Activated CD8-positive, alpha-beta T cell treated with anti-CD3 and anti-CD28 coated beads, Interleukin-2, amount 10 ng/mL, durations not matched to agents 7 days and 5 days (primary cell): ENCODE measurements at places on chromosomes 11 and 22. TPM values are rescaled to one million over a fixed set of nuclear protein-coding genes. Genes with fewer than 3 reads are reported as not detected.

DNA sequence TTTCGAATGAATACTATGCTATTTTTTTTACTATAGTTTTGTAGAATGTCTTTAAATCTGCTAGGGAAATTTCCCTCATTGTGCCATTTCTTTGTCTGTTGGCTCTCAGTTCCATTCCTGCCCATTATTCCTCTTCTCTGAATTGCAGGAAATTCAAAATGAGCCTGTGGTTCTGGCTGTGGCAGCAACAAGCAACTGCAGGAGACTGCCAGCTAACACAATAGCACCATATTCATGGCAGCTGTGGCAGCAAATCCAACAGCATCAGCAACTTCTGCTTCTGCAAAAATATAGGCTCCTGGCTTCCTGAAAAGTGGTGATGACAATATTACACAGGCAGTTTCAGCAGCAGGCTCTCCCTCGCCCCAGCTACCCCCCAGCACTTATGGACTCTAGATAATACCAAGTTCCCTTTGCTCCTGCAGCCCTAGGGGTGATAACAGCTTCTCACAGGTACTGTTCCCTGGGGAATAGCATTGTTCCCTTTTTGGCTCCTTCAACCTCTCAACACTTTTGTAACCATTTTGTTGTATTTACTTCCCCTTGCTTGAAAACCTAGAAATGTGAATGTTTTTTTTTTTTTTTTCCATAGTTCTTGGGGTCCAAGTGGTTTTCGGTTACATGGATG lies 9.3 kb downstream of the PATE4 start:
- H3K27ac ChIP-seq = no peak overlapping the region
- peaks cover 3% of the 10 kb centered on the region for H3K36me3 ChIP-seq
- no peak overlapping the region for H3K4me3 ChIP-seq

DNA sequence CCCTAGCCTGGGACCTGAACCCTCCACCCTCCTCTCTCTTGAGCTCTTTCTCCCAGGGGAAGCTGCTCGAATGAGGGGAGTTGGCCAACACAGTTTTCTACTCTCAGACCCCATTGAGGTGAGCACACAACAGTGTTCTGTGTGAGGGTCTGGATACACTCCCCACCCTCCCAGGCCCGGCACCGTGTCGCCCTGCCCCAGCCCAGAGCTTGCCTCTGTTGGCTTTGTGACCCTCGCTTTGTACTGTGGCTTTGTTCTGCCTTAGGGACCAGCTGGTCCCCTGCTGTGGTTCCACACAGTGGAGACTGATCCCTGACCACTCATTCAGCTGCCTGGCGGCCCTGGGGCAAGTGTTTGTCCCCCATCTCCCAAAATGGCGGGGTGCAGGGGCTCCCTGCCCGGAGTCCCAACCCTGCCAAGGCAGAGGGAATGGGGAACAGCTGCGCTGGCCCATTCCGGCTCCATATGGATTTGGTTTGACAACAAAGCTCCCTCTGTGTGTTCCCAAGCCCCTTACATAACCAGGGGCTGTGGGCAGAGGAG lies 8.3 kb downstream of the ST3GAL4 start:
- H3K4me1 ChIP-seq = peaks cover 14% of the 10 kb centered on the region
- H3K36me3 ChIP-seq = no peaks in the 10 kb centered on the region
- no peak overlapping the region for H3K4me3 ChIP-seq
- no peaks in the 10 kb centered on the region for H3K27me3 ChIP-seq
- DNase-seq = no peak

- DNase-seq = no peak
- H3K4me1 ChIP-seq = peaks cover 46% of the 10 kb centered on the region
- peaks cover 1% of the 10 kb centered on the region for H3K36me3 ChIP-seq
- H3K4me3 ChIP-seq = no peak overlapping the region
- no peak overlapping the region for H3K27ac ChIP-seq
Observed at GRCh38 chr11:69301081-69301454, 7.1 kb downstream of the MYEOV start.

- no peak for DNase-seq
- no peaks in the 10 kb centered on the region for H3K36me3 ChIP-seq
- H3K4me1 ChIP-seq = no peaks in the 10 kb centered on the region
Observed at GRCh38 chr11:45269678-45270077, 16.5 kb downstream of the SYT13 start.

Gene TBX10
- total RNA-seq = not detected

DNA sequence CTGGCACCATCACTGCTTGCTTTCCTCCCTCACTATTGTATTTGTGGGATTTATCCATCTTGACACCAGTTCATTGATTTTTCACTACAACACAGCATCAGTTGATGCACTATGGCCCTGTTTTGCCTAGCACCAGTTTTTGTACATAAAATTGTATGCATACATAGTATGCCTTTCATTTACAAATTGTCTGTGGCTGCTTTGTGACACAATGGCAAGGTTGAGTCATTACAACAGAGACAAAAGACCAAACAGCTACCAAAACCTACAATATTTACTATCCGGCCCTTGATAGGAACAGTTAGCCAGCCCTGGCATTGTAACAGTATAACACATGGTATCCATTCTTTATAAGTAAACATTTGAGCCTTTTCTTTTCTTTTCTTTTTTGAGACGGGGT lies 150.3 kb downstream of the LDLRAD3 start:
- H3K27me3 ChIP-seq = peaks cover 29% of the 10 kb centered on the region
- no peaks in the 10 kb centered on the region for H3K36me3 ChIP-seq
- no peak for DNase-seq

Gene SLC43A3
- 103 TPM for total RNA-seq

Gene AQP11
- 0.39 TPM for total RNA-seq

Gene CRYBB1
- total RNA-seq = not detected

- H3K4me1 ChIP-seq = peaks cover 50% of the 10 kb centered on the region
- no peak overlapping the region for H3K4me3 ChIP-seq
- H3K27ac ChIP-seq = peak overlapping the region; percentile 73
- DNase-seq = no peak
- H3K27me3 ChIP-seq = no peaks in the 10 kb centered on the region
- no peaks in the 10 kb centered on the region for H3K36me3 ChIP-seq
Observed at GRCh38 chr11:65506290-65506771, 7.5 kb downstream of the MALAT1 start.

- no peak overlapping the region for H3K4me3 ChIP-seq
- peaks cover 1% of the 10 kb centered on the region for H3K27me3 ChIP-seq
- no peaks in the 10 kb centered on the region for H3K4me1 ChIP-seq
- no peaks in the 10 kb centered on the region for H3K36me3 ChIP-seq
Observed at GRCh38 chr11:86570020-86570419, 102.4 kb downstream of the ME3 start.

- no peak for DNase-seq
- H3K4me3 ChIP-seq = peak overlapping the region; percentile 45
- H3K4me1 ChIP-seq = peaks cover 60% of the 10 kb centered on the region
- H3K36me3 ChIP-seq = peaks cover 50% of the 10 kb centered on the region
- peak overlapping the region; percentile 86 for H3K27ac ChIP-seq
Observed at GRCh38 chr11:65440831-65441499, 18.4 kb downstream of the NEAT1 start.

Gene RBX1
- total RNA-seq = 84.0 TPM

- H3K27me3 ChIP-seq = no peaks in the 10 kb centered on the region
- H3K36me3 ChIP-seq = no peaks in the 10 kb centered on the region
- H3K4me1 ChIP-seq = peaks cover 14% of the 10 kb centered on the region
Observed at GRCh38 chr22:45586651-45587405, 84.1 kb downstream of the FBLN1 start.

DNA sequence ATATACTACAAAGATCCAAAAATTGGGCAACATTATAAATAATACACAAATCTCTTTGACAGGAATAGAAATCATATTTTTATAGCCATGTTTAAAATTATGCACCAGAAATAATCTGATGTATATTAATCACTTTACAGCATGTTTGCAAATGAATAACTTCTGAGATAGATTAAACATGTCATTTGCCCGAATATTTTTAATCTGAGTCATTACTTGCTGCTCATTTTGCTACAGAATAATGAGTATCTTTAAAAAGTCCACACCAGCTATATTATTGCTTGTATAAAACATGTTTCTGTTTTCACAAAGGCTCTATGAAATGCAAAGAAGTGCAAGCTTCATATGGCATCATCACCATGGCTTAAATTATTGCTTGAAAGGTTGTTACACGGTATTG lies 336.8 kb downstream of the GUCY1A2 start:
- H3K27ac ChIP-seq = no peak overlapping the region
- no peaks in the 10 kb centered on the region for H3K36me3 ChIP-seq
- no peak overlapping the region for H3K4me3 ChIP-seq
- H3K4me1 ChIP-seq = no peaks in the 10 kb centered on the region

- H3K4me1 ChIP-seq = peaks cover 39% of the 10 kb centered on the region
- H3K36me3 ChIP-seq = no peaks in the 10 kb centered on the region
- H3K27me3 ChIP-seq = peaks cover 74% of the 10 kb centered on the region
- peak overlapping the region; percentile 23 for H3K4me3 ChIP-seq
- DNase-seq = no peak
Observed at GRCh38 chr11:123194337-123195187, 486 bp downstream of the CLMP start.

- peaks cover 12% of the 10 kb centered on the region for H3K27me3 ChIP-seq
- H3K4me3 ChIP-seq = no peak overlapping the region
- no peak overlapping the region for H3K27ac ChIP-seq
- DNase-seq = no peak
- H3K36me3 ChIP-seq = no peaks in the 10 kb centered on the region
Observed at GRCh38 chr11:44997566-44997965, 46.9 kb upstream of the TP53I11 start.

- H3K36me3 ChIP-seq = no peaks in the 10 kb centered on the region
- peaks cover 34% of the 10 kb centered on the region for H3K27me3 ChIP-seq
- no peak overlapping the region for H3K27ac ChIP-seq
- no peak overlapping the region for H3K4me3 ChIP-seq
- no peak for DNase-seq
Observed at GRCh38 chr22:26374391-26375026, 54.6 kb upstream of the ASPHD2 start.

GRCh38 chr11:125443767-125444311 lies 52.2 kb downstream of the FEZ1 start:
- H3K4me3 ChIP-seq = no peak overlapping the region
- no peaks in the 10 kb centered on the region for H3K36me3 ChIP-seq
- no peak overlapping the region for H3K27ac ChIP-seq

Gene OR52E8
- total RNA-seq = not detected

DNA sequence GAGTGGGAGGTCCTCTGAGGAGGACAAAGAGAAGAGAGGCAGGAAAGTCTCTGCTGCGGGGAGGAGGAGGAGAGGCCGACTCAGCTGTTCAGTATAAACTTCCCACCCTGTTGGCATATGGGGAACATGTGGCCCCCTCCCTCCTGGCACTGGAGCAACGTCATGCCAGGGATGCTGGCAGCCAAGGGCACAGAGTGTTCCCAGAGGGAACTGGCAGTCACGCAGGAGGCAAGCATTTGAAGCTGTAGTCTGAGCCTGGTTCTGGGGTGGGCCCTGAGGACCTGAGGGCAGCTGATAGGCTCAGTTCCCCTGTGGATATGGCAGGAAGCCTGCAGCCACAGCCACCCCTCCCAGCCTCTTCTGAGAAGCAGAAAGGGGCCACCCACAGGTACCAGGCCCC lies 67.1 kb upstream of the TSPAN18 start:
- peaks cover 14% of the 10 kb centered on the region for H3K4me1 ChIP-seq
- no peak for DNase-seq
- H3K36me3 ChIP-seq = no peaks in the 10 kb centered on the region
- peaks cover 19% of the 10 kb centered on the region for H3K27me3 ChIP-seq

Gene SLC25A18
- not detected for total RNA-seq

GRCh38 chr22:44473580-44473979 lies 24.5 kb downstream of the RTL6 start:
- peaks cover 13% of the 10 kb centered on the region for H3K36me3 ChIP-seq
- no peak overlapping the region for H3K27ac ChIP-seq
- peak; percentile 17 for DNase-seq
- no peak overlapping the region for H3K4me3 ChIP-seq
- peaks cover 7% of the 10 kb centered on the region for H3K27me3 ChIP-seq

DNA sequence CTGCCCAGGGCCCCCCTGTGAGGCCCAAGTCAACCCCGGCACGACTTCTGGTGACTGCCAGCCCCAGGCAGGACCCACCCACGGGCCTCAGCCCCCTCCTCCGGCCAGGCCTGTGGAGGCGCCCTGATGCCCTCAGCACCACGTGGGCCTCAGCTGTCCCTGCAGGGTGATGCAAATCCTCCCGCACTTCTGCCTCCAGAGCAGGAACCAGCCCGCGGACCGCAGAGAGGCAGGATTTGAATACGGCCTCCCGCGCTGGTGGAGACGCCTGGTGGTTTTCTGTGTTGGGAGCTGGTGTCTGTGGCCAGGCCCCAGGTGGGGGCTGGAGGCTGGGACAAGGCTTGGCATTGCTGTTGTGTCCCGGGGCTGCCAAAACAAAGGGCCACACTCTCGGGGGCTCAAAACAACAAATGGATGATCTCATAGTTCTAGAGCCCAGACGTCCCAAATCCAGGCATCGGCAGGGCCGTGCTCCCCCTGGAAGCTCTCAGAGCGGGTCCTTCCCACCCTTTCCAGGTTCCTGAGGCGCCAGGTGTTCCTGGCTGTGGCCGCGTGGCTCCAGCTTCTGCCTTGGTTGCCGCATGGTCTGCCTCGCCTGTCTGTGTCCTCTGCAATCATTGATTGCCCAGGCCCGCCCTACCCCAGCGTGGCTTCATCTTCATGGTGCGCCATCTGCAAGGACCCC lies 19.4 kb downstream of the TRPM5 start:
- H3K27me3 ChIP-seq = no peaks in the 10 kb centered on the region
- no peak overlapping the region for H3K4me3 ChIP-seq
- DNase-seq = no peak
- no peak overlapping the region for H3K27ac ChIP-seq
- no peaks in the 10 kb centered on the region for H3K4me1 ChIP-seq

DNA sequence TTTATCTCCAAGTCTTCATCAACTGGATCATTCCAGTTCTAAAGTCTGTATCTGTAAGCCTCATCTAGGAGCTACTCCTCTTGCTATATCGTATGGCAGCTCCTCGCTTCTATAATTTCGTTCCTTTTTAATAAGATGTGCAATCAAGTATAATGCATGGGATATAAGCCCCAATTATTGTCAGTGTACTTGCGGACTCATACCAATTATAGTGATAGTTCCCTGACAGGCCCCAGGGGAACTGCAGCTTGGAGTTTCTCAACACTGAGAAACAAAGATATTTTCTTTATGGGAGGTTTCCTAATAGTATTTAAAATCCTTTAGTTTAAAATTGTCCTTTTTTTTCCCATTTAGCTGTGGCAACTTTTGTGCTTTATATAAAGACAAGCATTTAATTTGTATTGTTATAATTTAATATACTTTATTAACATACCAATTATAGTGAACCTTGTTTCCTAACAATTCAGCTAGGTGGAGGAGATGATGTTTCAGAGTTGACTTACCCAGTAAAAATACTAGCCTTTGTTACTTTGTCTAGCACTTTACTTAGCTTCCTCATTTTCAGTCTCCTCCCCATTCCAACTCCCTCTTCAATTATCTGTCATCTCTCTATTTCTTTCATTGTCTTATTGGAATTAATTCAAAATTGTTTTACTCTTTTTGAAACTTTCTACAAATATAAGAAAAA lies 25.3 kb upstream of the DDX17 start:
- no peak for DNase-seq
- peak overlapping the region; percentile 58 for H3K4me3 ChIP-seq
- no peaks in the 10 kb centered on the region for H3K27me3 ChIP-seq
- peaks cover 15% of the 10 kb centered on the region for H3K4me1 ChIP-seq
- peaks cover 11% of the 10 kb centered on the region for H3K36me3 ChIP-seq
- peak overlapping the region; percentile 89 for H3K27ac ChIP-seq

DNA sequence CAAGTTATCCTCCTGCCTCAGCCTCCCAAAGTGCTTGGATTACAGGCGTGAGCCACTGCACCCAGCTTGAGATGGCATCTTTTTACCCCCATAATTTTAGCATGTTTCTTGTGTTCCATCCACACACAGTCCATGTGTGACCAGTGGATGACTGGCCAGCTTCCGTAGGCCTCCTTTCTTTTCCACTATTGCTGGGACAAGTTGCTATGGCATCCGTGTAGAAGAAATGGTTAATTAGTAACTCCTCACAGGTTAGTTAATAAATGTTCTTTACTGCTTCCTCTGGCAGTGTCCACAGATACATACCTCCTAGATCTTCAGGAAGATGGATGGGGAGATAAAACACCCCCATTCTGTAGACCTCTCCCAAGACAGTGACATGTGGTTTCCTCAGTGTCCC lies 154.3 kb upstream of the RASSF10 start:
- H3K27ac ChIP-seq = no peak overlapping the region

Gene MAPK8IP1
- total RNA-seq = 0.95 TPM
